ENCODE measurements at places on chromosomes 3 and 15.

DNA sequence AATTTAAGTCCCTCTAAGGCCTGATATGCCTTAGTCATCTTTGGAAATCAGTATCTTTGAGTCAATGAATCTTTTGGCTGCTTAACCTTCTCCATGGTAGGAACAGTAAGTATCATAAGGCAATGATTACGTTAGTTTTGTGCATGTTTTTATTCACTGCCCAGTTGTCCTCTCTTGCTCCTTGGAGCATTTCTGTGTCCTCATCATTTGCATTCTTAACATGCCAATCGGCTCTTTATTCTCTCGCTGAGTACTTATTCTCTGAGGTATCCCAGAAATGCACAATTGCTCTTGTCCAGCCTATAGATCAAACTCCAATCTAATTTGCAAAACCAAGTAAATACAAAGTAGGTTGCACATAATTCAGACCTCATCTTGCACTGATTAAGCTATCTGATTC, 405.0 kb upstream of the IL12A start:
- DNase-seq = no peak

DNA sequence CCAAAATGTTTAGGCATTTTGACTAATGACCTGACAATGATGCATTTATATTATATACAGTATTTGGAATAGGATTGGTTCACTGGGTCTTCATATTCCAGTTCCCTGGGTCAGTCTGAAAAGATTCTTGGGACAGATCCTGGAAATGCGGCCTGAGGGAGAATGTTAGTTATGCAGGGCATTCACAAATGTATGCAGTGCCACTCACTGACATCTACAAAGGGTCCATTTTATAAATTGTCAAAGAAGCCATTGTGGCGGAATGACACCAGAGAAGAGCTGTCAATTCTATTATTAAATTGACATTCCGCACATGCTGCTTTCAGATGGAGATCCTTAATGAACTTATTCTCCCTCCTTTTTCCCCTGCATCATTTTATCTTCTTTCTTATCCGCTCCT, 176.6 kb downstream of the VGLL3 start:
- DNase-seq = no peak

DNA sequence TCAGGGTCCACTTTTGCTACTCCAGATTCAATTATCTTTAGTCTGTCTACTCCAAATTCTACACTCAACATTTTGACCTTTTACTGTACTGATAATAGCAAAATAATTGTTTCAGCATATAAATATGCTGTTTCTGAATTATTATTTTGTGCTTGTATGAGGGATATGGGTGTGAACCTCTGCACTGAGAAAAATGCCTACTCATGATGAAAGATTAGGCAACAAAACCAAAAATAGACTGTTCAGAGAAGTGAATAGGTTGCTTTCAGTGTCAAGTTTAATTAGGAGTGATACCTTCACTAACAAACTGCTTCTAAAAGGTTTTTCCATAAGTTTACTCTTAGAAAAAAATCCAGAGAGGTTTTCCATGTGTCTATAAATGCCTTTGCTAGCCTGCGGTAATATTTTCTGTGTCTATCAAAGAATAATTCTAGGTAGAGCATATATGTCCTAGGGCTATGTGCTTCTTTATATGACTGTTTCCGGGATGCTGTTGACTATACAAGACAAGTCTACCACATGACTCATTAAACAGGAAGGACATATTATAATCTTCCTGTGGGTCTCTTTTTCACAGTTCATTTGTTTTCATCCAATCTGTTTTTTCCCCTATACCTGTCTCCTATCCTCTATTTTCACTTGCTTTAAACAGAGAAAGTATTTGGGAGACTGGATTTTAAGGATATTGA, 218.5 kb upstream of the TTC14 start:
- DNase-seq = no peak

DNA sequence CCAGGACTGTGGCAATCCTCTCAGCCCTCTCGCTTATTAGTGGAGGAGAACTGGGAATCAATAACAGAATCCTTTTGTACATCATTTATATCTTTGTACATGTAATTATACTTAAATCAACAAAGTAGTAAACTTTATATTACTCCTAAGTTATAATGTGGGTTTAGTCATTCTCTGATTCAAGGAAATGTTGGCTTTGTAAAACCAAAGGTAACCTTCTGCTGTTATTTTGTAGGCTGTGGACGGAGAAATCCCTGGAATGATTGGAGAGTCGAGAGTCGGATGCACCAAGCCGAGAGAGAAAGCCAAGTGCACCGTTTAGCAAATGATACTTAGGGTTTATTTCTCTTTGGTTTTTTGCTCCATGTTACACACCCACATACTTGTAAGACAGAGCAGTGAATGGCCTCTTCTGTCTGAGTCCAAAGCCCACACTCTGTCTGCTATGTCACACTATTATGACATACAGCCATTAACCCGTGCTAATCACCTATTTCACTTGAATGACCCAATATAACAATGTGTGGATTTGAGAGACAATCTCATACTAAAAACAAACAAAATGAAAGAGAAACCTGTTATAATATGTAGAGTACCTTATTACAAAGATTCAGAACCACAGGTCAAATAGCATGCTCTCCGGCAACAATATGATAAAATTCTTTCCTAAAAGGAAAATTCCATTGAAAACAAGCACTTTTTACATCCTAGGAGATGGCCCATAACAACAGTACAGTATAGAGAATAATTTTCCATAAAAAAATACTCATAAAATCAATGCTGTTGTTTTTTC, 72.2 kb downstream of the MECOM start:
- DNase-seq = no peak

DNA sequence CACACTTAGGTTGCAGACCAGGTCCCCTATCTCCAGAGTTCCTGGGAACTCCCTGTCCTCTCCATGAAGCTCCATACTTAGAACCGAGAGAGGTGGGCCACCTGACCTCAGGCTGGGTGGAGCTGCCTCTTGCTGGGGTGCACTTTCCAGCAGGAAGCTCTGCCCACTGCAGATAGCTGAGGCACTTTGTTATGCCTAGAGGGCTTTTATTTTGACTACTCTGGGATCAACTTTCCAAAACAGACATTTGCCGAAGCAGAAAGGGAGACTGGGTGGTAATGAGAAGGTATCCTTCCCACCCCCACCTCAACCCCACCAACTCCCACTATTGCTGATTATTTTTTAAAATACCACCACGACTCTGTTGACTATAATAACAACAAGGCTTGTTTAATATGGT, 54.7 kb downstream of the CLDN11 start:
- no peak for DNase-seq

DNA sequence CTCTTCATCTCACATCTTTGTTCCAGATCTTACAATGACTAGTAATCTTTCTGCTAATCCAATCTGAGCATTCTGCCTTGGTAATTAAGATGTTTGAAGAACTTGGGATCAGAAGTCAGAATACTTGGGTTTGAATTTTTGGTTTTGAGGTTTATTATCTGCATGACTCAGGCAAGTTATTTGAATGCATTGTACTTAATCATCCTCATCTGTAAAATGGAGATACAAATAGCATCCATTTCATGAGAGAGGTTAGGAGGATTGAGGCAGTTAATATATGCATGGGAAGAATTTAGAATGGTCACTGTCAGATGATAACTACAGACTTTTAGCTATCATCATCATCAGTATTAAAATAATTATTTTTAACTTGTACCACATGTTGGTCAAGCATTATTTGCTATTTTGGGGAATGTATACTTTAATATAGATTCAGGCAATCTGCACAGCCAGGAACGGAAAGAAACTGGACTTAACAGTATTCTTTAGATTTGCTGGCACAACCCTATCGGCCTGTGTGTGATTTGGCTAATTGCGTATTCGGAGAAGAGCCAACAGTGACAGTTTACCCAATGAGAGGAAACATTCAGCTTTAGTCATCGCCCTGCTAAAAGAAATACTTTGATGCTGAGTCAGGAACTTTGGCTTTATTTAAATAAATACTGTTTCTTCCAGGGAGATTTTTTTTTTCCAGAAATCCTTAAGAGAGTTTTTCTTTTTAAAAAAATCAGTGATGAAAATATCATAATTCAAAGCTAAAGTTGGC, 600.0 kb downstream of the ROBO1 start:
- no peak for DNase-seq

DNA sequence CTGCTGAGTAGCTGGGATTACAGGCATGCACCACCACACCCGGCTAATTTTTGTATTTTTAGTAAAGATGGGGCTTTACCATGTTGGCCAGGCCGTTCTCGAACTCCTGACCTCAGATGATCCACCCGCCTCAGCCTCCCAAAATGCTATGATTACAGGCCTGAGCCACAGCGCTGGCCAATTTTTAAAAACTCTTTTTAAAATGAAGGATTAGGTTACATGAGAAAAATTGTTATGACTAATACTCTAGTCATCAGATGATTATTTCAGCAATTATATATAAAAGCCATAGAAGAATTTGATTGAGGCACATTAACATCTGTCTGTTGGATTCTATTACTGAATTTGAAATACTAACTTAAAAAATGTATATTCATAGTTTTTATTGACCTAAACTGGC, 134.1 kb upstream of the MNS1 start:
- no peak for DNase-seq

DNA sequence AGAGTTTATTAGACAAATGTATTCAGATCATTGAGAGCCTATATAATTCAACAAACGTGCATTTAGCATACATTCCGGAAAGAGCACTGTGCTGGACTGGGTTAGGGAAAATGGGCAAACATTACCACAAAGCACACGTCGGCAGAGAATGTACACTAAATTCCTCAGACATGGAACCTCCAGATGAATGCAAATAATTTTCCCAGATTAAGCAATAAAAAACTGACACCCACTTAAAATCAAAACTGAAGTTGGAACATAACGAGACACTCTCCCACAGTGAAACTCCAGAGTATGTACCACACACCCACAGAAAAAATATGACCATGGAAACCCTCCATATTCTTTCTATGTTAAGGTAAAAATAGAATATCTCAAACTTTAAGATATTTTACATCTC, 4.8 kb downstream of the SECISBP2L start:
- DNase-seq = no peak
